ENCODE measurements at places on chromosomes 11 and 22.

DNA sequence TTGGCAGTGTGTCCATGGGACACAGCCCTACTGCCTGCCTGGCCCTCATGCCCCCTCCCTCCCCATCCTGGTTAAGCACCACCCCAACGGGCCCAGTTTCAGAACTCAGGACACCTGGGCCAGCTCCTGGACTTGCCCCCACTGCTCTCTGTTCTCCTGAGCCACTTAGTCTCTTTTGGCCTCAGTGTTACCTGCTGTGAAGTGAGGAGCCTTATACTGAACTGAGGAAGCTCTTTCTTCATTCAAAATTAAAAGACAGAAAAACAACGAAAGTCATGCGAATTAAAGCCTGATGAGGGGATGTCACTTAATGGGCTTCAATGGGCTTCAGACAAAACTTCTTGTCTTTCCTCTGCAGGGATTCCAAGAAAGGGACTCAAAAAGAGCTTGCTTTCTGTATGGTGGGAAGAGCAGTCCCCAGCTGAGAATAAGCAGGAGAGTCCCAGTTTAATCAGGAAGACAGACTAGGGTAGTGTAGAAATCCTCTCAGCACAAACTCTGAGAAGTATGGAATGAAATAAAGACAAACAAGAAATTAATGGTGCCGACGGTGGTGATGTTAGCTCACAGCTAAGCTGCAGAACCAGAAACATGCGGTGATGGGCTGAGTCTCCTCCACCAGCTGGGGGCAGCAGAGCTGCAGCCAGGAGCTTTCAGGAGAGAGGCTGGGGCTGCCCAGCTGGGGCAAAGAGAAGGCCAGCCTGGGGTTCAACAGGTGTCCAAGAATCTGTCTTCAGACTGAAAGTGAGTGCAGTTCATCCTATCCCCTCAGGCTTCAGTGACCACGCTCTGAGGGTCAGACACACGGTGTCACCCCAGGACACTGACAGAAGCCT lies 101.0 kb downstream of the GGTLC2 start:
- H3K27me3 ChIP-seq: no peaks in the 10 kb centered on the region
- no peak overlapping the region for H3K27ac ChIP-seq
- H3K4me1 ChIP-seq: no peaks in the 10 kb centered on the region
- DNase-seq: no peak

GRCh38 chr11:42802201-42802899 lies 509.4 kb upstream of the API5 start:
- H3K36me3 ChIP-seq: no peaks in the 10 kb centered on the region
- no peaks in the 10 kb centered on the region for H3K27me3 ChIP-seq
- H3K4me1 ChIP-seq: no peaks in the 10 kb centered on the region
- no peak overlapping the region for H3K4me3 ChIP-seq
- no peak for DNase-seq

DNA sequence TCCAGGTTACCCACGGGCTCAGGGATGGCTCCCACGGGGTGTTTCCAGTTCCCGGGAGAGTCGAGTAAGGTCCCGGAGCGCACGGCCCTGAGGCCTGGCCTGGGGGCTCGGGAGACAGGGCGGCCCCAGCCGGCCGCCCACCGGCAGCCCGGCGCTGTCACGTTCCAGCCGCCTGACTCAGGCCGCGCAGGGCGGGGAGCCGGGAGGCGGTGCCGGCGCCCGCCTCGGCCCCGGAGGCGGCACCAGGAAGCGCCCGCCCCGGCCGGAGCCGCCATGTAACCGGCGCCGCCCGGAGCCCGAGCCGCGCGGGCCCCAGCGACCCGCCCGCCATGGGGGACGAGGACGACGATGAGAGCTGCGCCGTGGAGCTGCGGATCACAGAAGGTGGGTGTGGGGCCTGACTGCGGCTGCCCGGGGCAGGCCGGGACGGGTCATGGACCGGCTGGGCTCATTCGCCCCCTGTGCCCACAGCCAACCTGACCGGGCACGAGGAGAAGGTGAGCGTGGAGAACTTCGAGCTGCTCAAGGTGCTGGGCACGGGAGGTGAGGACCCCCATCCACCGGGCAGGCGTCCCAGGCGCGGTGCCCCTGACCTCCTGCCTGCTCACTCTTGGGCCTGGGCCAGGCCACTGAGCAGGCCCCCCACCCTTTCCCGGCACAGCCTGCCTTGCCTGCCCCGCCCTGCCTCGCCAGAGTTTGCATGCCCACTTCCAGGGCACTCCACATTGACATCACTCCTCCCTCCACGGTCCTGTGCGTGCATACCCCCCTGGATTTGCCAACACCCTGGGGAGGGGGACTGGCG lies at the start of gene RPS6KA4:
TSS of gene RPS6KA4 (plus strand) at position 256 of the 805 bp plus-strand sequence. CDS start at position 330, 74 bp downstream.
- peak within 1 kb of the TSS; percentile 88 for H3K27ac ChIP-seq
- H3K36me3 ChIP-seq: peaks cover 24% of the 10 kb centered on the region
- no peaks in the 10 kb centered on the region for H3K4me1 ChIP-seq
- peak within 1 kb of the TSS; percentile 71 for H3K4me3 ChIP-seq
- DNase-seq: no peak
- H3K27me3 ChIP-seq: no peaks in the 10 kb centered on the region

DNA sequence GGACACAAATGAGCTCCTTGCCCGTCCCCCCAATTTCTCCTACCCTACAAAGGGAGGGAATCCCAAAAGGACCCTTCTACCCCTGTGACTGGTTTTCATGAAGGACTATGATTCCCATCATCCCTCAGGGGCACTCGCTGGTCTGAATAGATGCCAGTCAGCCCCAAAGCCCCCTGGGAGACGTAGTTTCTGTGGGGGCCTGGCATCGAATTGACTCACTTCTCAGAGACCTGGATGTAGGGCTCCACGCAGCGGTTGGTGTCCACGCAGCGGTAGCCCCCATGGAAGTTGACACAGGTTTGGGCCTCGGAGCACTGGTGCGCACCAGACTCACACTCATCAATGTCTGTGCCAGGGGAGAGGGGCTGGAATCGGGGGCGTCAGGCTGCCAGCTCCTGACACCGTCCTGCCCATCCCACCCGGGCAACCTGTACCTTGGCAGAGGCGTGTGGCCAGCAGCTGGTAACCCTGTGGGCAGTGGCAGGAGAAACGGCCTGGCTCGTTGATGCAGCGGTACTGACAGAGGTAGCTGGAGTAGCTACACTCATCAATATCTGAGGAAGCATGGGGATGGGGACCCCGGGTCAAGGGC lies 4.4 kb downstream of the EFEMP2 start:
- H3K36me3 ChIP-seq: peaks cover 60% of the 10 kb centered on the region
- H3K4me3 ChIP-seq: no peak overlapping the region
- no peak for DNase-seq
- no peak overlapping the region for H3K27ac ChIP-seq
- no peaks in the 10 kb centered on the region for H3K4me1 ChIP-seq

DNA sequence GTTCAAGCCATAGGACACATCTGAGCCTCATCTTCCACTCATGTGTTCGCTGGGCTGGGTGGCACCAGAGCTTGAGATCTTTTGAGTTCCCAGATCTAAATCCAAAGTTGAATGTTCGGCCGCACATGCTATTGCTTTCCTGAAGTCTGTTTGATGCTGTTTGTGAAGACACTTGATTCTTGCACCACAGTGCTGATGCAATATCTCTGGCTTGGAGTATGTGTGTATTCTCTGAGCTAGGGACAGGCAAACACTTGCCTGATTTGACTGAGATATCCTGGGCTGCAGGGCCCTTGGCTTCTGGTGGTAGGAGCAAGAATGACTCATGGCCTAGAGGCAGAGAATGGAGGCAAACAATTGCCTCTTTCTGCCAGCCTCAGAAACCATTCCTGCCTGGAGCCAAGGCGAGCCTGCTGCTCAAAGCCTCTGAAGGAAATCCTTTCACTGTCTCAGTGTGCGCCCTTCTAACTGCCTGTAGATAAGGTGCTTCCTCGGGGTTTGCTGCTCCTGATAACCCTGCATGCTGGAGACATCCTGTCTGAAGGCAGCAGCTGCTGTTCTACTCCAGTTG lies 73.0 kb downstream of the CYB5R2 start:
- H3K4me1 ChIP-seq: peaks cover 4% of the 10 kb centered on the region
- peaks cover 11% of the 10 kb centered on the region for H3K36me3 ChIP-seq
- H3K27me3 ChIP-seq: no peaks in the 10 kb centered on the region

DNA sequence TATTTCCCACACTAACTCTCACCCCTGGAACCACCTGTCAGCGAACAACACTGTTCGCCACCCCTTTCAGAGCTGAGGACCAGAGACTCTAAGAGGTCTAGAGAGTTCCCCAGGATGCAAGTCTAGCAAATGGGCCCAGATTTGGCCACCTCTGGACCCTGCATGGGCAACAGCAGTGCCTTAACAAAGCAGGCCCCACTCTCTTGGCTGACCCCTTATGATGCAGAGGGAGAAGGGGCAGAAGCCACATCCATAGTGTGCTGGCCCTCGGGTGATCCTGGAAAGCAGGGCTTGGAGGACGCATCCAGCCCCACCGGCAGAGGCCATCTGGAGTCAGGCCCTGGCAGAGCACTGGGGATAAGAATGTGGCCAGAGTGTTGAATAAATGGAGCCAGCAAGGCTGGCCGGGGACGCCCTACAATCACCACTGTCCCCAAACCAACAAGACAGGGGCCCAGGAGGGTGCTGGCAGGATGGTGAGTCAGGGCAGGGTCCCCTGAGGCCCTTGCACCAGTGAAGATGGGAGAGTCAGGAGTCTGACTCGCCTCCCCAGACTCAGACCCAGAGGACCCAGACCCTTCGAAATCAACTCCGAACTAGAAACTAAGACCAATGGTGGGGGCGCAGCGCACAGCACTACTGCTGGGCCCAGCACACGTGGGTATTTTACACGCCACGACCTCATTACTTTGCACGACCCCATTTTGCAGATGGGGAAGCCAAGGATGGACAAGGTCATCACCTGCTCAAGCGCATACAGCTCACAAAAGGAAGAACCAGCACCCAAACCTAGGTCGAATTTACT lies 6.5 kb downstream of the CSNK1E start:
- no peak overlapping the region for H3K4me3 ChIP-seq
- H3K27ac ChIP-seq: peak overlapping the region; percentile 80
- no peaks in the 10 kb centered on the region for H3K4me1 ChIP-seq
- H3K36me3 ChIP-seq: peaks cover 20% of the 10 kb centered on the region
- peak; percentile 63 for DNase-seq

GRCh38 chr11:73260127-73260457 lies 12.0 kb upstream of the P2RY6 start:
- H3K4me3 ChIP-seq: no peak overlapping the region
- no peaks in the 10 kb centered on the region for H3K4me1 ChIP-seq
- H3K27ac ChIP-seq: no peak overlapping the region

GRCh38 chr22:35393116-35394010 lies 6.6 kb upstream of the MCM5 start:
- H3K27ac ChIP-seq: no peak overlapping the region
- no peak for DNase-seq
- H3K27me3 ChIP-seq: no peaks in the 10 kb centered on the region
- no peak overlapping the region for H3K4me3 ChIP-seq
- no peaks in the 10 kb centered on the region for H3K4me1 ChIP-seq
- peaks cover 3% of the 10 kb centered on the region for H3K36me3 ChIP-seq

DNA sequence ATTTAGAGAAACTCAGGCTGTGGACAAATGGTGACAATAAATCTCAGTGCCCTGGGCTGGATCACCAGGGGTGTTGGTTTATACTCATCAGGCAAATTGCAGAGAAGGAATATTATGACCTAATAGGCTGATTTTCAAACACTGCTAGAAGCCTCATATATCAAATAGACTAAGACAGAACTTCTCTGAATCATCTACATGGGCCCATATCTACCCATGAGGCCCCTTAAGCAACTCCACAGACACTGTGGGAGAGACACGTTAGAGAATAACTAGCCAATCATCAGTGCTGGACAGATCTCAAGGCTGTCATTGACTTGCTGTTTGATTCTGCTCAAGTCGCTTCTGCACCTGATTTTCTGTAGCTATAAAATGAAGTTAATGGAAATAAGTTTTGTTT lies 545.8 kb downstream of the SOX6 start:
- no peak for DNase-seq
- H3K4me1 ChIP-seq: no peaks in the 10 kb centered on the region
- H3K27ac ChIP-seq: no peak overlapping the region
- no peaks in the 10 kb centered on the region for H3K27me3 ChIP-seq
- H3K36me3 ChIP-seq: no peaks in the 10 kb centered on the region

DNA sequence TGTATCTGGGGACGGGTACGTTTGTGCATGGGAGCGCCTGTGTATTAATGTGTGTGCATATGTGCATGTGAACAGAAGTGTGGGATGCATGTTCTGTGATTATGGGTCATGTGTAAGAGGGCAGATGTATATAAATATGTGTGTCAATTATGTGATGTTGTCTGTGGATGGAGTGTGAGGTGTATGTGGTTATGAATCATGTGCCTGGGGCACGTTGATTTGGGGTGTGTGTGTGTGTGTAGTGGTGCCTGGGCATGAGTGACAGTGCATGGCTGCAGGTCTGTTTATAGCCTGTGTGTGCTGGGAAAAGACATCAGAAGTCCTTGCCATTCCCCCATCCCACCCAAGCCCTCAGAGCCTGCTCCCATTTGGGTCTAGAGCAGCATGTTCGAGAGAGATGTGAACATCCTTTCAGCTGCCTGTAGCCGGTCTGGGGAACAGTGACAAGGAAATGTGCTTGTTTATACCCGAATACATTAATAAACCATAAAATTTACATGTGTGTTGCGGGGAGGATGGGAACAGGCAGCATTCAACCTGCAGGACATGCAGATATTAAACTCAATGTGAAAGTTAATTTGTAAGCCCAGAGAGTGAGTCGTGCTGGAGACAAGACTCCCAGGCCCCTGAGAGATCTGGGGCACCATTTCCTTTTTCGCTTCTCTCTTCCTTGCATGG lies 129.0 kb downstream of the NECTIN1 start:
- no peaks in the 10 kb centered on the region for H3K27me3 ChIP-seq
- DNase-seq: no peak
- no peaks in the 10 kb centered on the region for H3K36me3 ChIP-seq

GRCh38 chr11:125451400-125452124 lies 44.5 kb downstream of the FEZ1 start:
- H3K36me3 ChIP-seq: no peaks in the 10 kb centered on the region
- peak overlapping the region; percentile 72 for H3K27ac ChIP-seq
- H3K27me3 ChIP-seq: no peaks in the 10 kb centered on the region
- DNase-seq: peak; percentile 81
- H3K4me1 ChIP-seq: peaks cover 25% of the 10 kb centered on the region

GRCh38 chr11:30758946-30759504 lies 172.9 kb upstream of the MPPED2 start:
- no peak overlapping the region for H3K4me3 ChIP-seq
- DNase-seq: no peak
- H3K36me3 ChIP-seq: no peaks in the 10 kb centered on the region
- H3K27ac ChIP-seq: no peak overlapping the region
- H3K4me1 ChIP-seq: no peaks in the 10 kb centered on the region

DNA sequence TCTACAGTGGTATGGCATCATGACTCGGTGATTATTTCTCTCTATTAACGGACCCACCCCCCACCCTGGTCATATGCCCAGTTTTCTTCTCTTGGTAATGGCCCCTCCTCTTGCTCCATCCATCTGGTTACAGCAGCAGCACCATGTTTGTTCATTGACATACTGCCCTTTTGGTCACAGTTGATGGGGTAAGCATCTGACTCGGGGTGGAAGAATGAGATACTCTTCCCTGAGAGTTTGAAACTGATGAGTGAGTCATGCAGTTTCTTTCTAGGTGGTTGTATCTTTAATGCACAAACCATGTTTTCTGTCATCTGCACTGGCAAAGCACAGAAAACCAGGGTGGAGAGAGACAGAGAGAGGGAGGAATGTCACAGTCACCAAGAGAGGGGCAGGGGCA lies 126.0 kb downstream of the SYN3 start:
- no peak overlapping the region for H3K4me3 ChIP-seq
- no peak overlapping the region for H3K27ac ChIP-seq
- no peaks in the 10 kb centered on the region for H3K36me3 ChIP-seq
- H3K4me1 ChIP-seq: no peaks in the 10 kb centered on the region
- no peaks in the 10 kb centered on the region for H3K27me3 ChIP-seq

- H3K36me3 ChIP-seq: no peaks in the 10 kb centered on the region
- no peak for DNase-seq
- H3K4me3 ChIP-seq: no peak overlapping the region
- H3K27me3 ChIP-seq: no peaks in the 10 kb centered on the region
- H3K4me1 ChIP-seq: no peaks in the 10 kb centered on the region
These were observed 64.3 kb downstream of the APIP start for GRCh38 chr11:34851916-34852315.

All from right atrium auricular region (tissue), 2 donors.